Fibroblast of skin of back (primary cell): ENCODE measurements at places on chromosomes 3 and 15.

DNA sequence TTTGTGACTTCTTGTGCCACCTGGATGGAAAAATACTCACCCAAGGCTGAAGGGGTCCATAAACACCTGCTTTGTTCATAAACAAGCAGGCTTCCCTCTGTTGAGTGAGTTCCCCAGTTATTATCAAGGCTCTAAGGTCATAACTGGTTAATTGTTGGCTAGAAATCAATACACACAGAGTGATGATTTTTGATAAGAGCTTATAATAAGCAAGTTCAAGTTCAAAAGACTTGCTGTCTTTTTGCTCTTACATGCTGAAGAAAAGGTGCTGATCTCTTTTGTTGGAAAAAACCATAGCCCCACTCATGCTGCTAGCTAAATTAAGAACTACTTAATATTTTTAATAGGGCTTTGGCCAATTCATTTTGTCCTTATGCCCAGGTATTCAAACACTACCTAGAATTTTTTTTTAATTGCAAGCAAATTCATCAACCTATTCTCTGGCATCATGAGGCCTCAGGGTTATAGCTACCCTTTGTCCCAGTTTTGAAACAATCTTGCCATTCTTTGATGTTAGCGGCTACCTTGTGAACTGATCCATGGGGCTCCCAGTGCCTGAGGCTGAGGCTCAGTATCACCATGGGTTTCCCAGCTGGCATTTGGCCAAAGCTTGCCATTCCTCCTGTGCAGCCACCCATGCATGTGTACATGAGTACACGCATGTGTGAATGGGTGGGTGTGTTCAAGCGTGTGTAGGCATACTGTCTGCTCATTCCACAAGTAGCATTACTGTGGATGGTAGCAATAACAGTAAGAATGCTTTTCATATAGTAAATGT lies 127.6 kb upstream of the LPP start:
- no peak for DNase-seq

- DNase-seq, result peak; percentile 12
Observed at GRCh38 chr3:13282986-13283876, 136.9 kb downstream of the NUP210 start.

DNA sequence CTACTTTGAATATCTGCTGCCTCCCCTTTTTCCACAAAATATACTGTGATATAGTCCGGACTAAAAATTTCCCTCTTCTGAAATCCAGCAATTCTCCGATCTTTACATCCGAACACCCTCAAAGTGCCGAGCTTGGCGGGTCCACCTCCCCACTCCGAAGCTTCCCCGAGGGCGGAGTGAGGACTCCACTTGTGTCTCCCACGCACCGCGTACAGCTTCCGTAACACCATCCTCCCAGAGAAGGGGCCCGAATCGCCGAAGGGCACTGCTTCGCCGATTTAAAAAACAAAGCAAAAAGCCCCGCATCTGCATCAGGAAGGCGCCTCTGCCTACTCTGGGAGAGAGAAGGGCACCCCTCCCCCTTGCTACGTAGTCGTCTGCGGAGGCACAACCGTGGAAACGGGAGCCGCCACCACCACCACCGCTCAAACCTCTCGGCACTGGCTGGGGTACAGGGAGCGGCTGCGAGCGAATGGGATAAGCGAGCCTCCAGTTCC lies 551 bp downstream of the NCBP2 start:
- DNase-seq, result no peak

DNA sequence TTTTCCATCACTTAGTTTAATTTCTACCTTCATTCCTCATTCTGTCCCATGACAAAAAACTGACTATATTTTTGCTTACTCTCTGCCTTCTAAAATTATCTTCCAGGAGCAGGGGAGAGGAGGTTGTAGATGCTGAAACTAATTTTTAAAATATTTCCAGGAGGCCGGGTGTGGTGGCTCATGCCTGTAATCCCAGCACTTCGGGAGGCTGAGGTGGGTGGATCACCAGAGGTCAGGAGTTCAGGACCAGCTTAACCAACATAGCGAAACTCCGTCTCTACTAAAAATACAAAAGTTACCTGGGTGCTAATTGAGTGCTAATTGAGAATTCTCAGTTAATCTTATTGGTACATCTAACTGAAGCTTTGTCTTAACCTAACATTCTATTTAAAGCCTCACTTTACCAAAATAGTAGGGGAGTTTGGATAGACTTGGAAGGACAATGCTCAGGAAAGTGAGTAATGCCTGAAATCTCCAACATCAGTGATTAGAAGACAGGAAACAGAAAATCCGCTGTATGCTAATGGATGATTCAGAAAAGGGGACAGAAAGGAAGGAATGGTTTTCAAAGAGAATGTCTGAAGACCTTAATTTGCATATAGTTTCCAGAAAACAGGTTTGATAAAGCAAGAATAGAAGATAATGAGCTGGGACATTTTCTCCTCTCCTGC lies 336.1 kb downstream of the GBE1 start:
- peak; percentile 67 for DNase-seq

DNA sequence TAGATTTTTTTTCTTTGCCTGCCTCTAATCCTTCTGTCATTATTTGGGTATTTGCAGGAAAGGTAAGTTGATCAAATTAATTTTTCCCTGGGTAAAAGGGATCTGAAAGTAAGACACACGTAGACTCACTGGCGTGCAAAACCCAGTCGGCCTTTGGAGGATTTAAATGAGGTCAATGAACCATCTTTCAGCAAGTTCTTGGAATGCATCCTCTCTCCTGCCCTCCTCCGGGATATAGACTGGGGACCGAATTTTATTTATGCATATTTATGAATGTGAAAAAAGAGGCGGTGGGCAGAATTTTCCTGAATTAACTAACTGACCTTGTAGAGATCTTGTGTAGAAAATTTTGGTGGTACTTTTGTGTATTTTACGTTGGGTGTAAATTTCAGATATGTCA lies 2.2 kb downstream of the CADM2 start:
- no peak for DNase-seq

DNA sequence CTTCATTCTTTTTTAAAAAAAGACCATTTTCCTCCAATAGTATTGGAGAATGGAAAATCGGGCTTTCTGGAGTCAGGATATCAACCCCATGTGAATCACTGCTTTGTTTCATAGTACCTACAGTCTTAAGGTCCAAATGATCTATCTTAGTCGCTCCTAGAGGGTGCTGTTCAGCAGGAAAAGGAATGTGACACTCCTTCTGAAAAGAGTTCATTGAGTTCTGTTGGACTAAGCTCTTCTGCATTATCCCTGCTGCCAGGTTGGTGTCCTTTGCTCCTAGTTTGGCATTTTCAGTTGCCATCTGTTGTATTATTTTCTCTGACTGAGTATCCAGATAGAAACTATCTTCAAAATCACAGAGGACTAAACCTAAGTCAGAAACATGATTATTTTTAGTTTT lies 57.2 kb downstream of the POLQ start:
- no peak for DNase-seq

DNA sequence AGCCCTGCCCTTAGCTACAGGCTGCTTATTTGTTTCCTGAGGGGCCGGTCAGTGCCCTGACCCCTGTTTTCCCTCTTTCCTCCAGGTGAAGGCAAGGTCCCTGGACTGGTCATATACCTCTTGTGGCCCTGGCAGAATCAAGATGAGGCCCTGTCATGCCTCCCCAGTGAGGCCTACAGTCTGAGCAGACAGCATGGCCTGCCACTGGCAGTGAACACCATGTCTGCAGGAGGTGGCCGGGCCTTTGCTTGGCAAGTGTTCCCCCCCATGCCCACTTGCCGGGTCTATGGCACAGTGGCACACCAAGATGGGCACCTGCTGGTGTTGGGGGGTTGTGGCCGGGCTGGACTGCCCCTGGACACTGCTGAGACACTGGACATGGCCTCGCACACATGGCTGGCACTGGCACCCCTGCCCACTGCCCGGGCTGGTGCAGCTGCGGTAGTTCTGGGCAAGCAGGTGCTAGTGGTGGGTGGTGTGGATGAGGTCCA lies 1.2 kb downstream of the KLHDC8B start:
- DNase-seq, result no peak

GRCh38 chr3:125121246-125122010 lies 65.6 kb upstream of the HEG1 start:
- DNase-seq, result no peak

DNA sequence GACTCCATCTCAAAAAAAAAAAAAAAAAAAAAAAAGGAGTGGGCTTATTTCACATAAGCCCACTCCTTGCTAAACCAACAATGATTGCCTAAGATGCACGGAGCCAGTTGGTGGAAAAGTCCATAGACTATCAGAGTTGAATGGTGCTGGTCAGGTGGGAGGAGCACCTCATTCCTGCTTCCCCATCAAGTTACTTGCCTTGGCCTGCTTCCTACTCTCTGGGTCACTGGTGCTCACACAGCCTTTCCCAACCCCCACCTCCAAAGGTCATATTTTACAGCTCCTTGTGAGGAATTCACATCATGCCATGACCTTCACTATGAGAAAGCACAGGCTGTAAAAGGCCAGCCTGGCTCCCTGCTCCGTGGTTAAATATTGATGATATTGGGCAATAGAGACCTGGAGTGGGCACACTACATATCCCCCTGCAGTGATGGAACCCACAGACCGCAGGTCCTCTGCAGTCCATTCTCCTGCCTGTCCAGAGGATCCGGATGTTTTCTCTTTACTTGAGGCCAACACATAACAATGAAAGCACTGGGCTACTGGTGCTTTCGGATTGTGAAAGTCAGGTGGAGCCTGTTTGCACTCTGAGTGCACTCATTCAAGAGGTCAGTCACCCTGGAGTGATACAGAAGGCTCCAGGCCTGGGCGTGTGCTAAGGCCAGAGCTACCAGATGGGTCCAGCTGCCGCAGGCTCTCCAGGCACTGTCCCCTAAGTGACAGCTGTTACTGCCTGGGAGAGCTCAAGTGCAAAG lies at the start of gene SLC51B:
SLC51B (plus strand) TSS at position 664 of the 758 bp plus-strand sequence. CDS start 4,618 bp downstream, outside the sequence.
- no peak for DNase-seq

DNA sequence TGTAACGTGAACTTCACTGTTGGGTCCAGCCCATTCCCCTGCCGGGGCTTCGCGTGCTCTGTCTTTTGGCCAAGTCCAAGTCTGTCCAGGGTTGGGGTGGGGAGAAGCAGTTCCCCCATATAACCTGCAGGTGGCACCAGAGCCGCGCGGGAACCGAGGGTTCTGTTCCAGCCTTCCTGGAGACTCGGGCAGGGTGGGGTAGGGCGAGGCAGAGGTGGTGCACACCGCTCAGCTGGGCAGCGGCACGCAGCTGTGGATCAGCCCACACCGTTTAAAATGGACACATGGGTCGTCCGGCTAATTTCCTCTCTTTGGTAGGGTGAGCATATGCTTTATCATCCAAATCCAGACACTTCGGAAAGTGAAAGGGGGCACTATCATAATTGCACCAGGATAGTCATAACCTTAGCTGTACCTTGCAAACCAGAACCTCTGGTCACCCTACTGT lies 118.1 kb downstream of the TBC1D2B start:
- DNase-seq, result peak; percentile 65

DNA sequence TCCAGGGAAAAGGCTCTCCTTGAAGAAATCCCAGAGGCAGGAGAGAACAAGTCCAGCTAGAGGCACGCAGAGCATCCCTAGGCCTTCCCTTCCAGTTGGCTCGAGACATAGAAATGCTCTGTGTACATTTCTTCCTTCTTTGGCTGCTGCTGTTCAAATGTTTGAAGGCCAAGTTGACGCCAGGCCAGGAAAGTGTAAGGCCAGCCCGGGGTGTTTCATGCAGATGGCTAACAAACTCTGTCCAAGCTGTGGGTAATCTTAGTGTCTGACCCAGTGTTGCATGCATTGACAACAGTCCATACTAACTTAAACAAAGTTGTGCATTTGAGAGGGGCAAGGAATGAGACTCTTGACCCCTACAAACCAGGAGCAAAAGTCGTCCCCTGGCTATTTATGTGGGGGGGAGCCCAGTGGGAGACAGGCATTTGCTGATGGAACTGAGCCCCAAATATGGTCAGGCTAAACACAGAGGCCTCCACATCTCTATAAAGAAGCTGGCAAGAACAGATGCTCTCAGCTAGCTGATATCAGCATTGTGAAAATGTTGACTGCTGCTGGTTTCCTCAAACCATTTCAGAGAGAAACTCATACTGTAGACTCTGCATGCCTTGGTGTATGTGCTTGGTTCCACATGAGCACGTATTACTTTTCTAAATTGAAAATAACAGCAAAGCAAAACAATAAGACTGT lies 139.5 kb downstream of the ADAMTS9 start:
- no peak for DNase-seq

GRCh38 chr15:95911570-95912279 lies 418.8 kb upstream of the NR2F2 start:
- DNase-seq, result no peak

DNA sequence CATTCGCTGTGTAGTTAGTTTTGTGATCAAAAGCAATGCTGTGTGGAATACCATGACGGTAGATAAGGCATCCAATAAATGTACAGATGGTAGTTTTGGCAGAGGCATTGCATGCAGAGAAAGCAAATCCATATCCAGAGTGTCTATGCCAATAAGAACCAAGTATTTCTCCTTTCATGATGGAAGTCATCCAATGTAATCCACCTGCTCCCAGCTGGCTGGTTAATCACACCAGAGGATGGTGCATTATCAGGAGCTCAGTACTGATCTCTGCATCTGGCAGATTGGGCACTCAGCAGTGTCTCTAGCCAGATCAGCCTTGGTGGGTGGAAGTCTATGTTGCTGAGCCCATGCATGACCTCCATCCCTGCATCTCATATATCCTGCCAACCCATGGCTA lies 677.7 kb upstream of the NECTIN3 start:
- DNase-seq, result no peak

DNA sequence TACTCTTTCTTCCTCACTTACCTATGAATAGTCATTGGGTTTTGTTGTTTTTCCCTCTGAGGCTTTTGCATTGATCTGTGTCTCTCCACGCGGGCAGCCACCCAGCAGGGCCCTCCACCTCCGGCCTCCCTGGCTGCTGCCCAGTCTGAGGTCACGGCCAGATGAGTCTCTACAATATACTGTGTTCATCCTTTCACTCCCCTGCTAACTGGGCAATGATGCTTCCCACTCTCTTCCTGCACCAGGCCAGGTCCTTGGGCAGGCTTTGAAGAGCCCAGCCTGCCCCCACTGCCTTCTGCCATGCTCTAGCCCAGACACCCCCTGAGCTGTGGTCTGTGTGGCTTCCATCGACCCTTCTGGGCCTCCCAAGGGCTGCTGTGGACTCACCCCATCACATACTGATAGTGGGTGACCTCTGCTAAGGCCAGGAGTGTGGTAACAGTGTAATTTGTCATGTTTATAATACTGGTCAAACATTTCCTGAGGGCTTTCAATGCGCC lies 18.0 kb downstream of the PDIA5 start:
- DNase-seq, result no peak

GRCh38 chr15:91468871-91469580 lies 369.0 kb downstream of the SV2B start:
- DNase-seq, result no peak

DNA sequence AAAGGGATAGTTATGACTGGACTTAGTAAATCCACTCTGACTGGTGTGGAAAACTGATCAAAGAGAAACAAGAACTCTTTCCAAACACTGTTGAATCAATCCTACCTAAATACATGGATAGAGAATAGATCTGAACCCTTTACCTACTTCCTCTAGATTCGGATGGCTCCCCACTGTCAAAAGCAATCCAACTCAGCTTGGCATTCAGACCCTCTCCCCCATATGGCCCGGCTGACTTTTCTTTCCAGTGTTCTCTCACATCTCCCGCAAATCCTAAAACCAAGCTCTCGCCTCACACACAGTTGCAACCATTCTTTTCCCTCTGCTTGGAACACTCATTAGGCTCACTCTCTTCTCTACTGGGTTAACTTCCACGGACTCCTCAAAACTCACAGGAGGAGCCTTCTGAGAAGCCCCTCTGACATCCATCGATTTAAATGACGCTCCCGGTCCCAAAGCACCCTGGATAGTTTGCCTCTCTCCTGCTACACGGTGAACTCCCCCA lies 639 bp downstream of the SPICE1 start:
- no peak for DNase-seq

GRCh38 chr3:147618691-147619090 lies 209.5 kb downstream of the ZIC1 start:
- DNase-seq, result peak; percentile 31
